ENCODE measurements at places on chromosomes 2 and 18.
A peak's percentile ranks its signal among the peaks of the same experiment; 100 is the strongest.

- DNase-seq: peak; percentile 72
Measured at GRCh38 chr18:24118750-24119577, 19.9 kb upstream of the CABYR start.

DNA sequence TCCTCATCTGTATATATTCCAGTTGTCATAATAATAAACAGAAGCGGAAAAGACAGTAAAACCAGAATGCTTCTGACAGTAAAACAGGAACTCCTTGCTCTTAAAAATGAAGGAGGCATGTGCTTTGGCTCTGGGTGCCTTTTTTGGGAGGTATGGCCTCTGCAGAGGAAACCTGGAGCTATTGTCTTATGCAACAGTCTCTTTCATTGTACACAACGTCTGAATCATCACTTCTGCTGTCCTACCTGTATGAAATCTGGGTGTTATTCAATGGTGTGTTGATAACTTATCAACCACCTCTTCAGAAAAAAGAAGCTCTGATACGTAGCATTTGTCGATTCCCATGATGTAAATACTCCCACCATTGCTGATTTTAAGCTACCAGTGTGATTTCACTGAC, 64.8 kb downstream of the CDCA7 start:
- no peak for DNase-seq

DNA sequence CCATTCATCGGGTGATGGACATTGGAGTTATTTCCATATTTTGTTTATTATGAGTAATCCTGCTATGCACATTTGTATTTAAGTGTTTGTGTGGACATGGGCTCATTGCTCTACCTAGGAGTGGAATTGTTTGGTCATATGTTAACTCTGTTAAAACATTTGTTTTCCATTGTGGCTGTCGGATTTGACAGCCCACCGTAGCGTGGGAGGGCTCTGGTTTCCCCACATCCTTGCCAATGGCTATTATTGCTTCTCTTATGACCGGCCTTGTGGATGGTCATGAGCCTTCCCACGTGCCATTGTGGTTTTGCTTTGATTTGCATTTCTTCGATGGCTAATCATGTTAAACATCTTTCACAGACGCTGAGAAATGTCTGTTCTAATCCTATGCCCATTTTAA, 92.0 kb downstream of the ZNF236 start:
- no peak for DNase-seq

- DNase-seq: peak; percentile 69
Measured at GRCh38 chr18:80171054-80171872, 62.2 kb downstream of the ADNP2 start.

- DNase-seq: no peak
Measured at GRCh38 chr18:26017929-26018328, 72.5 kb downstream of the SS18 start.

DNA sequence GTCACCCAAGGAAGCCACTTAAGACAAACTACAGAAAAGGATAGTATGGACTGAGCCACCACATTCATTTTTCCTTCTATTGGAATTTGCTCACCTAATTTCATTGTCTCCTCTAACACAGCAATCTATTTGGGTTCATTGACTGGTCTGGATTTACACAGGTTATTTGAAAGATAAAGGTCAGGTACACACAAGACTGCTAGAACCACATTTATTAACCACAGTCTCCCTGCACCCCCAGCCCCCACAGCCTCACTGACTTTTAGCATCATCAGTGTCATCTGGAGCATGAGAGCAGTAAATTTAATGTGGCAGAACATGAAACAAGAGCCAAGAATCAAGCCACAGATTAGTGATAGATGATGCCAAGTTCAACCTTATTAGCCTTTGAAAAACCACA, 226.9 kb upstream of the GYPC start:
- DNase-seq: no peak

DNA sequence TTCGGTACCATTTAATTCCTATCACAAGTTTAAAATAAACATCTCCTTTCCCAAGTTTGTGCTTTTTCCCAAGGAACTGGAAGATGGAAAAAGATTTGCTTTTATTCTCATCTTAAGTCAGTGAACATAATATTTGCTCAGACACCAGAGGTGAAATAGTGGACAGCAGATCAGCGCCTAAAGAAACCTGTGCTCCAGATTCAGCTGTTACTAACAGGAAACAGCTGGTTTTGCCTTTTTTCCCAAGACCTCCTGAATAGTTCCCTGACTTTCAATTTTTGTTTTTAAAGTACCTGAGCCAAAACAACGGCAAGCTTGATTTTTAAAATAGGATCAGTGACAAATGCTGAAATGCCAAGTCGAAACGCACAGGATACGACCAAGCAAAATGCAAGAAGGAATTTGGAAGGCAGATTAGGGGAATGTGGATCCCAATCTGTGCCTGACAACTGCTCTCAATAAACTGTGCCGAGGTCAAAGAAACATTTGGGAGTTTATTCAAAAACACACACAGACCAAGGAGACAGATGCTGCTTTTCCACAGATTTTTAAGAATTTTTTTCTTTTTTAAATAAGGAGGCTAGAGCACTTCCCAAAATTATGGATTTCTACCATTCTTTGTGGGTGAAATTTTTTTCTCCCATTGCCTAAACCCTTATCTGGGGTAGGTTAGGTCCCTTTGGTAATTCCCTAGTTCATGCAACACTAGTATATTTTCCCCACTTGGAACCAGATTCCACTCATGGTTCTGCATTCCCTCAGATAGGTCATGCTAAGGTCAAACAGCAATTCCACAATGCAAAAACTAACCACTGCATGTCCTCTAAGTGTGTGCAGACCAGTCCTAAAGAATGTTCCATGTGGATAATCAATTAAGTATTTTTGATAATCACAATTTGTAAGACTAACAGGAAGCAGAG, 121.5 kb upstream of the PDE1A start:
- no peak for DNase-seq

- no peak for DNase-seq
Measured at GRCh38 chr18:49861659-49862058, 48.3 kb upstream of the ACAA2 start.
